ENCODE measurements at places on chromosomes 7 and 10.

- DNase-seq: no peak
Observed at GRCh38 chr7:70354409-70355169, 756.3 kb downstream of the AUTS2 start.

DNA sequence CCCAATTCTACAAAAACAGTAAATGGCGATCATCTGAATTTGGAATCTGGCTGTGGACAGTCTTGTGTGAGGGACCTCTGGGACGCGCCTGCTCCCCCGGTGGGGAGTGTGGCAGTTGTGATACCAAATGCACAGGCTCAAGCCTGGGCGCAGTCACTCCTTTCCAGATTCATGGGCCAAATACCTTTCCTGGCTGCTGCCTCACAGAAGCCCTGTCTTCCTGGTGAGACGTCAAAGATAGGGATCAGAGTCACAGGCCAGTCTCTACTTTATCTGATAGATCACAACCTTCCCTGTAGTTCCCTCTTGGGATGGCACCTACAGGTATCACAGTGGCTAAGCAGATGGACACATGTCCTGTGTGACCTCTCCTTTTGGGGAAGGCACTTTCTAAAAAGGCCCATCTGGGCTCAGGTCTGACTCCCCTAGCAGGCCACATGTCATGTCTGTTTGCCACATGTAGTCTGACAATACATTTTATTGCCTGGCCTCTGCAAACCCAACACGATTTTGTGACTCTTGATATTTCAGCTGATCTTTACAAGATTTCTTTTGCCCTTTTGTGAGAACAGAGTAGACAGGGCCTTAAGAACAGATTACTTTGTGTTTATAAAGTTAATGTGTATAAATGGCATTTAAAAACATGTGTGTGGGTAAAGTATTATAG lies 150.1 kb downstream of the SNX10 start:
- no peak for DNase-seq

- no peak for DNase-seq
Observed at GRCh38 chr10:68077026-68077425, 1.9 kb upstream of the HERC4 start.

DNA sequence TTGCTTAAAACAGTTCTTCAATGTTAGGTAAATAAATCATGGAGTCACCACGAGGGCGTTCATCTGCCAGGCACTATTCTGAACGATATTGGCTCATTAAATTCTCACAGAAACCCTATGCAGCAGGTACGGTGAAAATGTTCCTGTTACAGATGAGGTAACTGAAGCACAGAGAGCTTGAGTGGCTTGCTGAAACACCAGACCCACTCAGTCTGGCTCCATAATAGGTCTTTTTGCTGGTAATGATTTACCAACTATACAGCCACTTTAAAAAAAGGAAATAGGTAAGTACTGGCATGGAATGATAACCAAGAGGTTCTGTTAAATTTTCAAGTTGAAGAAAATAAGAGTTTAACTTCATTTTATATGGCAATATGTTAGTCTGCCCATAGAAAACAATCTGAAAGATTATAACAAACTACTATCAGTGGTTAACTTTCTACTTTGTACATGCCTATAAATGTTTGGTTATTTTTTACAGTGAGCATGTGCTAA lies 1.3 kb upstream of the TM9SF3 start:
- no peak for DNase-seq

DNA sequence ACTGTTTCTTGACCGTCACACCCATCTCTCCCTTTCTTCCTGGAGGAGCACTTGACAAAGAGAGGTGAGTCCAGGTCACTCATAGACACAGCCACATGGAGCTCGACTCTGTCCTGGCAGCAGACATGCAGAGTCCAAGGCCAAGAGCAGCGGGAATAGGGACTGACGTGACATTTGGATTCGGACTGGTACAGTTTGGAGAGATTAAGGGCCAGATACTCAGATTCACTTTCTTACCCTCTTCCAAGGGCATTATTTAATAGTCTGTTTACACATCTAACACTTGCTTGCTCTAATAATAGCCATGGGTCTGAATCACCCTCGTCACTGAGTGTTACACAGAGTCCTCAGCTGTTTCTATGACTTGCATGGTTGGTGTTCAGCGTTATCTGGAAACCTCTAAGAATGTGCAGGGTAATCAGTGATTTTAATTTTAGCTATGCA lies 39.2 kb upstream of the OTUD1 start:
- DNase-seq: no peak

DNA sequence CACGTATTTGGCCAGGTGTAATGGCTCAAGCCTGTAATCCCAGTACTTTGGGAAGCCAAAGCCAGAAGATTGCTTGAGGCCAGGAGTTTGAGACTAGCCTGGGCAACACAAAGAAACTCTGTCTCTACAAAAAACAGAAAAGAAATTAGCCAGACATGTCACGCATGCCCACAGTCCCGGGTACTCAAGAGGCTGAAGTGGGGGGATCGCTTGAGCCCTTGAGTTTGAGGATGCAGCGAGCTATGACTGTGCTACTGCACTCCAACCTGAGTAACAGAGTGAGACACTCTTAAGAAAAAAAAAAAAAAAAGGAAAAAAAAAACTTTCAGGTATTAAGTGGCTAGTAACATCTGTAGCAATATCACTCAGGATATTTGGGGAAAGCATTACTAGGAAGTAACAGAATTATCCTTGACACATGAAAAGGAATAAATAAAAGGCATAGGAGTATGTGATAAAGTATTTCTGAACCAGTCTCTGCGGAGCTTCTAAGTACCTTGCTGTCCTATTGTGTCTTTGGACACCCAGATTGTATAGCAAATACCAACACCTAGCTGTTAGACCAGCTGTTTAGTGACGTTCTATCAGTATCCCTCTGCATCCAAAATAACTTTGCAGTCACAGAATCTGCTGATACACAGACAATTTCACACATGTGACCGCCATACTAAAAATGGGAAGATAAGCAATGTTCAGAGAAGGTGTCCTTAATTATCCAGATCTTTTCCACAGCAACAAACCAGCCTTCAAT lies 74.4 kb downstream of the CYTH3 start:
- no peak for DNase-seq

DNA sequence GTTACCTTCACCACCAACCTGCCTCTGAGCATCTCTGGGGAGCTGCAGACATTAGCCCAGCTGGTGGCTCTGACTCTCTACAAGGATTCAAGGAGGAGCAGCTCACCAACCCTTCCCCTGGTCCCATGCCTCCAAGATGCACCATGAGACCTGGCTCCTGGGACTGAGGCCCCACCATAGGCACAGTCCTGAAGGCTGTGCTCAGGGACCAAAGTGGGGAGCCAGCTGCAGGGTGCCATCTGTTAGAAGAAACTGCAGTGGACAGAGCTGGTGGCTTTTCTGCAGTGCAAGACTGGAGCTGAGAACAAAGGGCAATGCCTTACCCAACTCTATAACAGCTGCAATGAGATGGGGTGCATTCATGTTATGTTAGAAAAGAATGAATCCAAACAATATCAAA lies 581.6 kb downstream of the TCERG1L start:
- DNase-seq: no peak

- DNase-seq: no peak
Observed at GRCh38 chr7:378551-379455, 88.8 kb downstream of the FOXL3 start.

DNA sequence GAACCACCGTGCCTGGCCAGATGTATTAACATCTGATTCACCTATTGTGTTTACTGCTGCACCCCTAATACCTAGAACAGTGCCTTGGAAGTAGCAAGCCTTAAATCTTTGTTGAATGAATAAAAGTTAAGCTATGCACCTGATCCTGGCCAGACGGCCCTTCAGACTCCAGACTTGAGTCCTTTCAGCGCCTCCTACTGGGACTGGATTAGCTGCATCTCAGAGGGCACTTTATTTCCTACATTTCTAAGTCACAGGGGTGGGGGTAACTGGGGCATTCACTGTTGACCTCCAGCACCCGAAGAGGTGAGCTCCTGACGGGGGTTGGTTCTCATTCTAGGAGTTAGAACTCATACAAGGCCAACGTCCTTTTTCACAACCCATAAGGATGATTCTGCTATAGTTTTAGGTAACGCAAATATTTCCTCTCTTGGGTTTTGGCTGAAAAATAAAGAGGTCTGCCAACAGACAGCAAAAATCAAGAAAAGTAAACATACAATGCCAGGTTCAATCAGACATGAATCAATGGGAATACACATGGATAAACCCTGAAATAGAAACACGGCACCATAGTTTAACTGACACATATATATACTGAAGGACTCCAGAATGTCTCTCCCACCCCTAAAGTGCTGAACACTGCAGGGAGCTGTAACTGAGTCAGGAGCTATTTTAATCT lies 48.0 kb upstream of the DLG5 start:
- no peak for DNase-seq

DNA sequence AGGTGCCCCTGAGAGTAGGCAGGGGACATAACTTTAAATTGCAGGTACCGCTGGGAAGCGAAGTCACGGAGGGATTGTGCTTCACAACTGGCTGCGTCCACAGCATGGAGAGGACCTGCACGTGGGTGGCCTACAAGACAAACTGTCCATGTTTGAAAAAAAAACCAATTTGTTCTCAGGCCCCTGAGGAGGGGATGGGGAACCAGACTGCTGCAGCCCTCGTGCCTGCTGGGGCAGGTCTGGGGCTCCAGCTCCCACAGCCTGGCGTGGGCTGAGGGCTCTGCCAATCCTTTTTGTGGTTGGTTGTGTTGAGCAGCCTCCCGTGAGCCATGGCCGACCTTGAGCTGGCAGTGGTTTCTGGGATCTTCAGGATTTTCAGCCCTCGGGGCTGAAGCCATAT lies 9.7 kb downstream of the SFRP5 start:
- no peak for DNase-seq

- no peak for DNase-seq
Observed at GRCh38 chr7:4657640-4658417, 24.3 kb upstream of the FOXK1 start.

DNA sequence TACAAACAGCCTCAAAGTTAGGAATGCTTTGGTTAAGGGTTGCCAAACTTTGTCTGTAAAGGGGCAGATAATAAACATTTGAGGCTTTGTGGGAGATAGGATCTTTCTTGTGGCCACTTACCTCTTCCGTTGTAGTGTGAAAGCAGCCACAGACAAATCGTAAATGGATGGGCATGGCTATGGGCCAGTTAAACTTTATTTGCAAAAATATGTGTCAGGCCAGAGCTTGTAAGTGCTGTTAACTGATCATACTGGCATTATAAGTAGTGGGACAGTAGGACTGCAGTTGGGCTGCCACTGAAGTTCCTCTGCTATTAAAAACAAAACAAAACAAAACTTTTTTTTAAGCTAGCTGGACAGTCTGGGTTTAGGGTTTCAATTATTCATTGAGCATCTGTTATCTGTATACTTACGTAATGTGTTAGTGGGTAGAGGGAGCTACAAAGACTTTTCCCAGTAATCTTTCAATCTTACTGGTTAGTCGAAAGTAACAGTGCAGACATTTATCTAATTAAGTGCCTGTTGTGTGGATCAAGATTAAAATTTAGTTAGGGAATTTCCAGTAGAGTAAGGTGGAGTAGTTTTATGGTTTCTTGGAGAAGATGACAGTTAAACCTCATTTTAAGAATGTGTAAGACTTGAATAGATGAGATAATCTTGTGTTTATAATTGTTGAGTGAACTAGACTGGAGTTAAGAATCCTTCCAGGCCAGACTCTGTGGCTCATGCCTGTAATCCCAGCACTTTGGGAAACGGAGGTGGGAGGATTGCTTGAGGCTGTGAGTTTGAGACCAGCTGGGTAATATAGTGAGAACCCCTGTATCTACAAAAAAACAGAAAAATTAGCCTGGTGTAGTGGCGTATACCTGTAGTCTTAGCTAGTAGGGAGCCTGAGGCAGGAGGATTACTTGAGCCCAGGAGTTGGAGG lies 100.1 kb downstream of the BTRC start:
- DNase-seq: no peak

GRCh38 chr7:3336042-3336665 lies 35.1 kb downstream of the SDK1 start:
- DNase-seq: no peak

- DNase-seq: no peak
Observed at GRCh38 chr7:130135208-130136205, 65.2 kb downstream of the KLHDC10 start.

DNA sequence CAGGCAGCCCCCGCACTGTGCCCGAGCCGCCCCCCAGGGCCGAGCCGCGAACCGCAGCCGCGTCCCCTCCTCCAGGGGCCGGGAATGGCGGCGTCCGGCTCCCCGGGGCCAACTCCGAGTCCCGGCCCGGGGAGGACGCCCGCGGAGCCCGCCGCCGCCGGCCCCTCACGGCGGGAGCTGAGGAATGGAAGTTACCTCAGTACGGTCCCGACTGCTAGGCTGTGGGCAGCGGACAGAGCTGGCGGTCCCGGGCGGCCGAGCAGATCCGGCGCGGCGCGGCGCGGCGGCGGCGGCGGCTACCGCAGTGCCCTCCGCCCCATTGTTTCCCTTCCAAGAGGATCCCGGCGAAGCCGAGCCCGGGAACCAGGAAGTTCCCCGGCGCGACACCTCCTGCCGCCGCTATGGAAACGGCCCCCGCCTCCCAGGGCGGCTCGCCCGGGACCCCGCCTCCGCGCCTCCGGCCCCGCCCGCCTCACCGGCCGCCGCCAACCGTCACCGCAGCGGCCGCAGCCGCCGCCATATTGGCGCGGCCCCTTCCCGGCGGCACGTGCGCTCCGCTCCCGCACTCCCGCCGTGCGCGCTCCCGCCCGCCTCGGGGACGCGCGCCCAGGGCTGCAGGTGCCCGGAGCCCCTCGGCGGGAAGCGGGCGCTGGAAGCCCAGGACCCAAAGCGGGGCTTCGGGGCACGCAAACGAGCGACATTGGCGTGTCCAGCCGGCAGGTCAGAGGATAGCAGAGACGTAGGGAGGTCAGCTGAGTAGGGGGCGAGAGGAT lies at the start of gene USP6NL:
Gene USP6NL, minus strand, starts transcription at position 403 of the 773 bp plus-strand sequence. CDS start 14,016 bp downstream, outside the sequence.
- peak; percentile 62 for DNase-seq

- no peak for DNase-seq
Observed at GRCh38 chr7:102093599-102094315, 192.9 kb upstream of the SH2B2 start.

DNA sequence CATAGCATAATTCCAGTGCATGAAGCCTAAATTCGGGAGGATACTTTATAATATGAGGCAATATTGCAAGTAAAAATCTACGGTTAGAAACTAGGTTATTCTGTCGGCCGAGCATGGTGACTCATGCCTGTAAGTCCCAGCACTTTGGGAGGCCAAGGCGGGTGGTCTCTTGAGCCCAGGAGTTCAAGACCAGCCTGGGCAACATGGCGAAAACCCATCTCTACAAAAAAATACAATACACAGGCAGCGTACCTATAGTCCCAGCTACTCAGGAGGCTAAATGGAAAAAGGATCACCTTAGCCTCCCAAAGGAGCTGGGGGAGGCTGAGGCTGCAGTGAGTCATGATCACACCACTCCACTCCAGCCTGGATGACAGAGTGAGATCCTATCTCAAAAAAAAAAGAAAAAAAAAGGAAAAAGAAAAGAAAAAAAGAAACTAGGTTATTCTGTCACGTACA lies 14.2 kb downstream of the SKAP2 start:
- DNase-seq: no peak

GRCh38 chr10:49612513-49613164 lies 1.2 kb upstream of the CHAT start:
- DNase-seq: no peak

GRCh38 chr7:20219062-20219445 lies 1.9 kb upstream of the MACC1 start:
- no peak for DNase-seq

All from HTR-8/SVneo (cell line).